ENCODE measurements at places on chromosomes 11 and 22.

DNA sequence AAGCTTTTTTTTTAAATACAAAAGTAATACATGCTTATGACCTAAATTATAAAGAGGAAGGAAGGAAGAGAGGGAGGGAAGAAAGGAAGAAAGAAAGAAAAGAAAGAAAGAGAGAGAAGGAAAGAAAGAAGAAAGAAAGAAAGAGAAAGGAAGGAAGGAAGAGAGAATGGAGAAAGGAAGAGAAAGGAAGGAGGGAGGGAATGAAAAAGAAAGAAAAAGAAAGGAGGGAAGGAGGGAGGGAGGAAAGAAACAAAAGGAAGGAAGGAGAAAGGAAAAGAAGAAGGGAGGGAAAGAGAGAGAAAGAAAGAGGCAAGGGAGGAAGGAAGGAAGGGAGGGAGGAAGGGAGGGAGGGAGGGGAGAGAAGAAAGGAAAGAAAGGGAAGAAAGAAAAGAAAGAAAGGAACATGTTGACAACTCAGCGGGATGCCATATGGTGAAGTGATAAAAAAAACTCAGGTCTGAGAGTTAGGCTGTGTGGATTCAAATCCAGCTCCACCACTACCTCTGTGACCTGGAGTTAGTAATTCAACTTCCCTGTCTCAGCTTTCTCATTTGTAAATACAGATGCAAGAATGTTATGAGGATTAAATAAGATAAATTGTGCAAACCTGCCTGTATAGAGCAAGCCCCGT lies 9.6 kb upstream of the EED start:
- no peak for DNase-seq

DNA sequence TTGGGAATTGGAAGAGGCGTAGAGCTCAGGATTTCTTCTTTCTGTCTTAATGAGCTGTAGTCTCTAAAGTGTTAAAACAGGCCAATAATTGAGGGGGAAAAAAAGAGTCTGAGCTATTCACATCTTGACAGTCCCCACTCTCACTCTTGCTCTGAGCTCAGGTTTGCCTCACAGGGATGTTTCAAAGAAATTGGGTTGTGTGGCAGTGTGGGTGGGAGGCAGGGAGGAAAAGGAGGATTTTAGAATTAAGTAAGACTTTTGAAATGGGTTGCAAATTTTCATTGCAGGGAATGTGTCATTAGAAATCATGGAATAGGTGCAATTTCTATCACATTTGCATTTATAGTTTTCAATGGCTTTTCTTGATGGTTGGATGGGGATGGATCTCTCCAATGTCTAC lies 338.8 kb upstream of the KIRREL3 start:
- DNase-seq, result no peak

DNA sequence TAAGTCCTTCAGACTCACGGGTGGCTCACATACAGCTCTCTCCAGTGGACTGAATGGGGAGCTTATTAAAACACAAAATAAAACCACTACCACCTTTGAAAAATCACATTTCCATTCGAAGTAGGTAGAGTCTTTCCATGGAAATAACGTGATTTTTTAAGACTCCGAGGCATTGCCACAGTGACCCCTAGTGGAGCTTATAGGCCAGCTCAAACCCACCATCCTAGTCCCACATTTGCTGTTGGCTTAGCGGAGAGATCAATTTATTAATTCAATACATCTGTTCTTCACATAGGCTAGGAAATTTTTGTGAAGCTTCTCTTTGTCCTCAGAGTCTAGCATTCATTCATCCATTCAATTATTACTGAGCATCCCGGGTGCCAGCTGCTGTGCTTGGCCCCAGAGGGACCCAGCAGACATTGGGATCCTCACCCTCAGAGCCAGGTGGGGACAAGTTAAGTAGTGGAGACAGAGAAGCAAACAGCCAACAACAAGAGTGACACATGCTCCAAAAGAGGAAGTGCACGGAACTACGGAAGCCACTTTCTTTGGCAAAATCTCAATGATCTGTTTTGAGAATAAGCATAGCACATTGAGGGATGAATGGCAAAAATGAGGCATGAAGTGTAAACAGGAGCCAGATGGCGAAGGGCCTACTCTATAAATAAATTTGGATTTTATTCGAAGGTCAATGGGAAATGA lies 10.2 kb upstream of the P4HA3 start:
- no peak for DNase-seq

- no peak for DNase-seq
These were observed 35.7 kb downstream of the CYB5R2 start for GRCh38 chr11:7637447-7638157.

DNA sequence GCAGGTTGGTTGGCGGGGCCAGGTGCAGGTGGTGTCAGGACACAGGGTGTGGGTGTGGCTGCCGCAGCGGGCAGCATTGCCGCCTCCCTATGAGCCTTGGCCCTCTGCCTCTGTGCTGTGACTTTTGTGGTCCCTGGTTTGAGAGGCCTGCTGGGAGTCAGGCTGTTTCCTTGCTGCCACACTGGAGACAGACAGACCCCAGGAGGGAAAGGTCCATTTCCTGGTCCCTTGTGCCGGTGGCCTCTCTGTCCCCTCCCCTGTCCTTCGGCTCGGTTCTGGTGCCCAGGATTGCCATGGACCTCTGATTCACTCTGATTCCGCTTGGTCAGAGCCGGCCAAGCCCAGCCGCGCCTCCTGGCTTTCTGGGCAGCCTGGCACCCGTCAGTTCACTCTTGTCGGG lies 196.9 kb downstream of the TBC1D22A start:
- DNase-seq, result no peak

GRCh38 chr11:22938691-22939090 lies 78.4 kb upstream of the CCDC179 start:
- no peak for DNase-seq

GRCh38 chr11:9029422-9029821 lies 25.6 kb upstream of the NRIP3 start:
- DNase-seq, result no peak

- DNase-seq, result no peak
These were observed 2.2 kb downstream of the TUT1 start for GRCh38 chr11:62588966-62589637.

DNA sequence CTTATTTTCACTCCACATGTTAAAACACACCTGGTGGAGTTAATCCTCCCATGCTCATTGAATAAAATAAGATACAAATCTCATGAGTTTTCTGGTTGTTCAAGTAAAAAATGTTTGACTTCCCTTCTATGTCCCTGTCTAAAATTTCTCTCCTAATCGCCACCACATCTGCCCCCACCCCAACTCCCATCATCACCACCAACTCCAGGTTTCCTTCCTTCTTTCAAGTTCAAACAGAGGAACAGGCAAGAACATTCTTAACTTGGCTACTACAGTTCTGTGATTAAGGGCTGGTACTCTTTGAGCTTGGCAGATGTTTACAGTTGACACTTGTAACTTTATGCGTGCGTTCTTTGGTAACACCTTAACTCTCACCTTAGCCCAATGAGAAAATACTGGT lies 9.1 kb upstream of the PSMA1 start:
- DNase-seq, result no peak

GRCh38 chr11:46845440-46845739 lies 690 bp downstream of the CKAP5 start:
- no peak for DNase-seq

GRCh38 chr22:21867528-21868266 lies at the start of gene MAPK1:
TSS of gene MAPK1 (minus strand) at chr22:21867645. CDS start at chr22:21867440, 205 bp downstream.
- DNase-seq, result peak; percentile 40

GRCh38 chr11:130515829-130516553 lies 67.5 kb downstream of the ADAMTS15 start:
- no peak for DNase-seq

GRCh38 chr11:46952553-46952952 lies 16.0 kb downstream of the CSTPP1 start:
- no peak for DNase-seq

DNA sequence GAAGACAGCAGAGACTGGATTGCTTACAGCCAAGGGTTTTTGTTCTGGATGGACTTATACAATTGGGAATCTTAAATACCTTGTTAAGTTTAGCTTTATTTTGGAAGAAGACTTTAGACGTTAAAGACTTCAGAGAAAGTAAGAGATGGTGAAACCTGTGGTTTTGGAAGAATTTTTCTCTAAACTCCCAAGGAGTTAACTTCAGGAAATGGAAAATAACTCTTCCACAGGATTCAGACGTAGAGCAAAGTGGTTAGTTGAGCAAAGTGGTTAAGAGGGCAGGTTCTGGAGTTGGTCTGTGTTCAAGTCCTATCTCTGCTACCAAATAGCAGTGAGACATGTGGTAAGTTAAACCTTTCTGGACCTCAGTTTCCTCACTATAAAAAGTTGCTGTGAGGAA lies 12.8 kb downstream of the PITPNB start:
- no peak for DNase-seq

DNA sequence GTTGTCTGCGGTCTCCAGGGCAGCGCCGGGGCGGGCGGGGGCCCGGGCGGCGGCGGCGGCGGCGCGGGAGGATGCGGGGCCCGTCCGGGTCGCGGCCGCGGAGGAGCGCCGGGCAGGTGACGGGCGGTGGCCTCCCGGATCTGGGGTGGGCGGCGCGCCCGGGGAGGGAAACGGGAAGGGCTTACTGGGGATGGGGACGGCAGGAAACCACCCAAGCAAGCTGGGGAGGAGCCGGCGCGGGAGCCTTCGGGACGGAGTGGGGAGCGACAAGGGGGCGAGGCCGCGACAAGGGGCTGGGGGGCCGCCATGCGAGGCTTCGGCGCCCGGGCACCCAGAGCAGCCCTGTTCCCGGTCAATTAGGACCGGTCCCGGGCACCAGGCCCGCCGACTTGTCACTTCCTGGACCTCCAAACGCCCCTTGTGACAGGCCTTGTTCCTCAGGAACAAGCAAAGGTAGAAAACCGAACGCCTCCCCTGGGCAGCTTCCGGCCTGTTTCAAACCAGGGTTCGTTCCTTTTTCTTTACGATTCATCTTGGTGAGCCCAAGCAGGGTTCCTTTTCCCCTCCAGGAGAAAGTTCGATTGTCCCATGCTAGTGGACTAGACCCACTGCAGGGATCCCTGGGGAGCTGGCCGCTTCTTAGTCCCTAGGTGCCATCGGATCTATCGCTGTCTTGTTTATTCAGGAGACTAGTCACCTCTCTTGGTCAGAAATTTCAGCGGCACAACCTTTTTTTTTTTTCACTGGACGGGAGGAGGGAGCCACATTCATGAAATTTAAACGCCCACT lies 492 bp downstream of the JHY start:
- no peak for DNase-seq

DNA sequence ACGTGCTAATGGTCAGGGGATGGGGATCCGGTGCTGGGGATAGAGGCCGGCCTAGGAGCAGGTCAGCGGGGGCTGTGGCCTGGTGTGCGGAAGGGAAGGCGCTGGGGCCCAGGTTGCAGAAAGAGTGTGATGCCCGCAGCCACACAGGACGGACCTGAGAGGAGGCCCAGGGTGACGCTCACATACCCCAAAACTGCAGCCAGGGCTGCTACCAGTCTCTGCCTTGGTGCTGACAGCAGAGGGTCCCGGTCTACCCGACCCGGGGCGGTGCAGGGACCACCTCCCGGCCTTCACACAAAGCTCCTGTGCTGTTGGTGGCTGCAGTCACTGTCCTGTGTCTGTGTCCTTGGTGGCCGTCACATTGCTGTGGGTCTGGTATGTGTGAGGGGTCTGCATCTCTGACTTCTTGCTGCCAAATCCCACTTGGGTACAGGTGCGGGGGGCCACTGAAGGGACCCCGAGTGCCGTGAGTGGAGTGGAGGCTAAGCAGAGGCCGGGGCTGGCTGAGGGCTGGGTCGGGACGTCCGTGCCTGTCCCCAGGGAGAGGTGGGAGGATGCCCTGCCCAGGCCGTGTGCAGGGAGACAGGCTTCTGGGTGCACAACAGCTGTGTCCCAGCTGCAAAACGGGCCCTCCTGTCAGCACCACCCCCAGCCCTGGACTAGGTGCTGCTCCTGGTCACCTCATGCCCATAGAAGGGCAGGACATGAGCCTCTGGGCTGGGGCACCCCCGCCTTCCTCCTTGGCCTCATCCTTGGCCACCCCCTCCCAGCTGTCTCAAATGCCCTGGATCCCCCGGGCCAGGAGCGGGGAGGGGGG lies 1.5 kb downstream of the LSP1 start:
- DNase-seq, result no peak

DNA sequence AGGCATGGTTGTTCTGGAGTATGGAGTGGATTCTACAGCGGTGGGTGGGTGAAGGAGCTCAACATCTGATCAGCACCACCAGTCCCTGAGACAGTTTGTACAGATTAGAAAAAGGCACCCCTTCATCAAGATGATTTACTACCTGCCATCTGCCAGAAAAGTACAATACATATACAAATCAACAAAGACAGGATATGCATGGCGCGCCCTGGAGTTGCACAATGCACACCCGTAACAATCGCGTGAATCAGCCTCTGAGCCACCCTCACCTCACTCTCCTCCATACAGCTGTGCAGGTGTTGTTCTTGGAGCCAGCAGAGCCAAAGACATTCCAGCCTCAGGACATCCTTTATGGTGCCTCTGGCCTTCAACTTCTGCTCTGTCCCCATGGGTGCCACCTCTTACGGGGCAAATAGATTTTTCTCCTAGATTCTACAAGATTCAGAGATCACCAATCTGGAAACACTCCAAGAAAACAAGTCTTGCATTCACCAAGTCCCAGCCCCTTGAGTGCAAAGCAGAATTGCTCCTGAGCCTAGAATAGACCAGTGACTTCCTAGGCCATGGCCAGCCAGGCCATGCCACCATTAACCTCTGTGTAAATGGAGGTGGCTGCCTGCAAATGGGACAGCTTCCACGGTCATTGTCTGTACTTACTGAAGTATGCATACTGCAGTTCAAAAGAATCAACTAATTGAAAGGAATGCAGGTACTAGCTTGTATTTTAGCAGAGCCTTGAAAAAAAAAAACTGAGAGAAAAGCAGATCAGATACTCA lies 490.9 kb downstream of the SOX6 start:
- no peak for DNase-seq

- no peak for DNase-seq
These were observed 3.9 kb upstream of the RNF215 start for GRCh38 chr22:30390974-30391691.

GRCh38 chr11:108584973-108585372 lies 8.6 kb downstream of the EXPH5 start:
- DNase-seq, result no peak

GRCh38 chr11:44773351-44773965 lies 46.7 kb downstream of the TSPAN18 start:
- no peak for DNase-seq

DNA sequence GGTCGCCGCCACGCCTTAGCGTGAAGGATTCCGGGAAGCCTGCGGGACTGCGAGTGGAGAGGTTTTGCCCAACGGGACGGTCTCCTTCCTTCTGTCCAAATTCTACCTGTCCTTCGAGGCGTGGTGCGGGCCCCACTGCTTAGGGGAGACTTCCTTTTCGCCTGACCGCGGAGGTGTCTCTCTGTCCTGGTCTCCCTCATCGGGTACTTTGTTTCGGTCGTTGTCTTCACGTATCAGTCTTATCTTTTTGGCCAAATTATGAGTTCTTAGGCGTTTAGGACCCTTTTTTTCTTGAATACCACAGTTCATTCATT lies 388 bp downstream of the HINFP start:
- no peak for DNase-seq
